GM23248 (cell line): ENCODE measurements at places on chromosomes 7 and 10. TPM values are rescaled to one million over a fixed set of nuclear protein-coding genes. Genes with fewer than 3 reads are reported as not detected.

The GPR15LG gene
- total RNA-seq: not detected in 2 replicates

The STYXL1 gene
- 31.5 and 42.5 TPM in 2 replicates for total RNA-seq

The TUBB8 gene
- total RNA-seq: not detected in 2 replicates

The ANKRD22 gene
- total RNA-seq: 0.22 TPM in 1 of 2 replicates, not detected in the other

- peak; percentile 77 for DNase-seq
These were observed 39.0 kb upstream of the EMX2 start for GRCh38 chr10:117503244-117504205.

- DNase-seq: no peak
These were observed 117.9 kb upstream of the EEPD1 start for GRCh38 chr7:36035186-36035585.

- no peak for DNase-seq
These were observed 59.6 kb downstream of the TMEM209 start for GRCh38 chr7:130145424-130146100.

GRCh38 chr10:54728511-54728910 is 72.5 kb downstream of the PCDH15 start:
- no peak for DNase-seq

- no peak for DNase-seq
These were observed 9.3 kb downstream of the CDC14C start for GRCh38 chr7:48933549-48934085.

DNA sequence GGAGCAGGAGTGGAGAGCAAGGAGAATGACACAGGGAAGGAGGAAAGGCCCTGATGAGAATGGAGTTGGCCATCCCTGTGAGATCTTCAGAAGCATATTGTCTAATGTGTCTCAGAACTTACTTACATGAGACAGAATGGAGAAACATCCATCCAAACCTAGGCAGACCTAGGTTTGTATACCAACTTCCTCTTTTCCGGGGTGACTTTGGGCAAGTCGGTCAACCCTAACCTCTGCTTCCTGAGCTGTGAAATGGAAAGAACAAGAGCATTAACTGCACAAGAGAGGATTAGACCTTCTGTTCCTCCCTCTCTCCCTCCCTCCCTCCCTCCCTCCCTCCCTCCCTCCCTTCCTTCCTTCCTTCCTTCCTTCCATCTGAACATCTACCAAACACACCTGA is 4.5 kb downstream of the GHRHR start:
- DNase-seq: no peak

DNA sequence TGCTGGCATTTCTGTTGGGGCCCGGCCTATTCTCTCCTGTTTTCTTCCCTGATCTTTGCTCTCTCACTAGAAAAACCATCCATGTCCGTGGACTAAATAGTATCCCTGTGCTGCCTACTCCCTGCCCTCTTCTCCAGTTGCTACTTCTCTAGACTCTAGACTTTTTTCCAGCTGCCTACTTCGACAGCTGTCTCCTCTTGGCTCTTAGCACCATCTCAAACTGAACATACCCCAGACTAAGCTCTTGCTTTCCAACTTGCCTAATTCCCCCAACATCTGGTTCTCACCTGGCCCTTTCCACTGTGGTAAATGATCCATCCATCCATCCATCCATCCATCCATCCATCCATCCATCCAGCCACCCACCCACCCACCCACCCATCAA is 19.5 kb downstream of the ADCYAP1R1 start:
- no peak for DNase-seq

GRCh38 chr10:10803278-10803677 is 214.4 kb upstream of the CELF2 start:
- peak; percentile 57 for DNase-seq

DNA sequence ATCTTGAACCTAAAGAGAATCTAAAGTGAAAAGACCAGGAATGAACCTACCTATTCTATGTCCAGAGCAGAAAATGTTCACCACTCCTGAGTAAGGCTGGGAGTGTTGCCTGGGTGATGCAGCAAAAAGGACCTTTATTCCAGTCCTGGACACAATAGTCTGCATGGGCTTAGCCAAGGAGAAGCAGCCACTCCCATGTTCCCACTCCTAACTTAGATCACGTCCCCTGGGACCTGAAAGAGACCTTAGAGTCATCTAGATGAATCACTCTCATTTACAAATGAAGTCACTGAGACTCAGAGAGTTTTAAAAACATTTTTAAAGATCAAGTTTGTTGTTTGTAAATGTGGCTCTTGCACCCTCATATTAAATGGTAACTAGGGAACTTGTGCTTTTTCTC is 763.4 kb downstream of the KCNMA1 start:
- peak; percentile 96 for DNase-seq
